ENCODE measurements at places on chromosomes 5 and 9.

DNA sequence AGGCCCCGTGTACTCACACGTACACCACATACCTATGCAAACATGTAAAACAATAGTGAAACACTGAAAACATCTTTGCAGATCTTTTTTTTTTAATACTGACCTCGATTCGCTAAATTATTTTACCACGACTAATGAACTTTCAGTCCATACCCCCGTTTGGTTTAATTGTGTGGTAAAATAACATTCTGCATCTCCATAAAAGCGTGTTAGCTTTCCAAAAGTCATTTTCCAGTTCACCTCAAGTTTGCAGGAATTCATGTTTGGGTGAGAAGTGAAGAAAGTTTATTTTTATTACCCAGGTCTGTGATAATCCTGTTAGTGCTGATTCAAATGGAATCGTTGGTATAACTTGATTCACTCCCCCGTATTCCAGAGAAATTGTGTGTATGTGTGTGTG is 652 bp downstream of the ARSK start:
- no peak for DNase-seq

DNA sequence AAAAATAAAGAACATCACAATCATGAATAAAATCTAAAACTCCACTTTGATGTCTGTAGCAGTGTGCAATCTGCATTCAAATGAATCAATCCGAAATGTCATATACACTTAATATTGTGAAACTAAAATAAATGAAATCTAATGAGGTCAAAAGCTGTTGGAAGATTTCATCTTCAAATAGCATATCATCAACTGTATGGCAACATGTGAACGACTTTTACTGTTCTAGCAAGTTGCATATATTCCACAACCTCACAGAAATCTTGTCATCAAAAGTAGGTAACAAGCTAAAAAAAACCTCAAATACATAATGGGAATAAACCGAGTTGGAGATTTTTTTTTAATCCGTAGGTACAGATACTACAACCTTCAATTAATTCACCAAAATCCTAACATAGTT is 1.2 kb downstream of the PTBP3 start:
- DNase-seq = no peak

GRCh38 chr9:114745879-114746550 is 59.8 kb downstream of the TNFSF15 start:
- no peak for DNase-seq

- DNase-seq = no peak
These were observed 307.0 kb upstream of the PANK3 start for GRCh38 chr5:168886157-168886556.

DNA sequence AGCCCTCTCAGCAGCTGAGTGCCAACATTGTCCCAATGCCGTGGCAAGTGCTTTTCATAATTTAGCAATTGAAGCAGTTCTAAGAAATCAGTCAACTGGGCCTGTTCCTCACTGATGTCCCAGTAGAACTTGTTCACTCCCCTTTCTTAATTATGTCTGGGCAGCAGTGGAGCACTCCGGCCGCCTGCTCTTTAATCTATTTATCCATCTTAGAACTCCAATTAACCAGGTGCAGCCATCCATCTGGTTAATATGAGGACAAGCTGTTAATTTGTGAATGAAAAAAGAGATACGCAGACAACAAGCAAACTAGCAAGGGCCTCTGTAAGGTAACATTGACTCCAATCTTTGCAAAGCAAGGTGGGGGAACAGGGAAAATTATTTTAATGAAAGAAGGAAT is 39.4 kb downstream of the MAT2B start:
- no peak for DNase-seq

DNA sequence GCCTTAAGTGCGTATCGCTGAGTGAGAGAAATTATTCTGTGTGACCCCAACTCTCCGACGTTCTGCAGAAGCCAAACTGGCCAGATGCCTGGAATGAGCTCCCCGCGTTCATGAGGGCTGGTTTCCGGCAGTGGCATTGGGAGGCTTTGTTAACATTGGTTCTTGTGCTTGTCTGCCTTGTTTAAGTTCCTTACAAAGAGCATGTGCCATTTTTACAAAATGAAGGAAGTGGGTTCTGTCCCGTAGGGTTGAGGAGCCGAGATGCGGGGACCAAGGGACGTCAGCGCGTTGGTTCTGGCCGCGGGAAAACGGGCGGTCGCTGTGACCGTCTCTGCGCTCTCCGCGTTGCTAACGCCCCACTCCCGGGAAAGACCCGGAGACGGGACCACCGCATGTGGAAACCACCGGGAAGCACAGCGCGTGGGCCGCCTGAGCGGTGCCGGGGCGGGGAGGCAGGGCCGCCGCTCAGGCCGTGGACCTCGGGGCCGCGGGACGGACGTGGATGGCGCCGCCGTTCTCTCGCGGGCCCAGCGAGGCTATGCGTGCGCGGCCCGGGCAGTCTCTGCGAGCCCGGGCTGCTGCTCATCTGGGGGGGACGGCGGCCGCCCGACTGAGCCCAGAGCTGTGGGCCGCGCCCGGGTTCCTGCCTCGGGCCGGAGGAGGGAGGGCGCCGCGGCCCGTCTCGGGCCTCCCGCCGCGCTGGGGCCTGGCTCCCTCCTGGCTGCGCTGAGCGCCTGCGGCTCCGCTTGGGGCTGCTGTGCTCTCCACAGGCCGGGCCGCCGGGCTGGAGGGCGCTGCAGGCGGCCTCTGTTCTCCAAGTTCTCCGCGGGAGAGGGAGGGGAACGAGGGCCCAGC is 13.4 kb downstream of the RABL6 start:
- no peak for DNase-seq

DNA sequence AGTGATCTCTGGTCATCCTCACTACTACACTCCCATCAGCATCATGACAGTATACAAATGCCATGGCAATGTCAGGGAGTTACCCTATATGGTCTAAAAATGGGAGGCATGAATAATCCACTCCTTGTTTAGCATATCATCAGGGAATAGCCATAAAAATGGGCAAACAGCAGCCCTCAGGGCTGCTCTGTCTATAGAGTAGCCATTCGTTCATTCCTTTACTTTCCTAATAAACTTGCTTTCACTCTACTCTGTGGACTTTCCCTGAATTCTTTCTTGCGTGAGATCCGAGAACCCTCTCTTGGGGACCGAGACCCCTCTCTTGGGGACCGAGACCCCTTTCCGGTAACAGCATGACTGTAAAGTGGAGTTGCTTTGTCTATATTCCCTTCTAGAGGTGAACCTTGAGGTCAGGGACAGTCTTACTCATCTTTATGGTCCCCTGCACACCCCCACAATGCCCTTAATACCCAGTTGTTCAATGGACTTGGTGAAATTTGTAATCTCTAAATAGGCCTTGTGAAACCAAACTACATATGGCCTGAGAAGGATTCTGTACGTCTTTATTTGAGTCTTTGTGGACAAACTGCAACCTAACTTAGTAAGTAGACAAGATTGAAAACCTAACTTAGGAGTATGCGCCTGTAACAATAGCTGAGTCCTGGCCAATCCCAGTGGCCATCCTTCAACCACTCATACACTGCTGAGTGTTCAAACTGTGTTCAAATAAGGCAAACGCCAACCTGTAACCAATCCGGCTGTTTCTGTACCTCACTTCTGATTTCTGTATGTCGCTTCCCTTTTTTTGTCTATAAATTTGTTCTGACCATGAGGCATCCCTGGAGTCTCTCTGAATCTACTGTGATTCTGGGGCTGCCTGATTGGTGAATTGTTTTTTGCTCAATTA is 32.3 kb upstream of the UBTD2 start:
- DNase-seq = no peak

- DNase-seq = no peak
These were observed 87.0 kb downstream of the IQGAP2 start for GRCh38 chr5:76489877-76490688.

DNA sequence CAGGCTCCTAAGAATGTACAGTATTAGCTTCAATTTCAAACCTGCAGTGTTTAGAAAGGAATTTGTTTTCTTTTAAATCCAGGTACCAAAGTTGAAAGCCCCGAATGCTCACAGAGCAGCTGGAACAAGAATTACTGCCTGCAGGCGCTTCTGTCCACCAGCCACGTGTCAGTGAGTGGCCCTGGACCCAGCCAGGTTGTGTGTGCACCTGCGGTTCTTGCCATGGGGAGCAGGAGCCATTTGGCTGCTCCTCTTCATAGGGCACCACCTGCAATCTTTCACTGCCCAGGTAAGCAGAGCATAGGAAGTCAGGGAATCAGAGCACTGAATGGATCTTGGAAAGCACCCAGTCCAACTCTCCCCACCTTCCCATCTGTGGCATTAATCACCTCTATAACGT is 79.5 kb upstream of the PIP5K1B start:
- DNase-seq = no peak

All from activated naive CD4-positive, alpha-beta T cell (primary cell).